T-helper 17 cell (primary cell): ENCODE measurements at places on chromosomes 16 and 17. TPM values are rescaled to one million over a fixed set of nuclear protein-coding genes. Genes with fewer than 3 reads are reported as not detected.

GRCh38 chr16:68384288-68385161, 63.8 kb downstream of the SMPD3 start:
- H3K4me1 ChIP-seq: peaks cover 20% of the 10 kb centered on the region
- no peaks in the 10 kb centered on the region for H3K27me3 ChIP-seq
- no peak overlapping the region for H3K4me3 ChIP-seq
- DNase-seq: no peak
- H3K36me3 ChIP-seq: no peaks in the 10 kb centered on the region

DNA sequence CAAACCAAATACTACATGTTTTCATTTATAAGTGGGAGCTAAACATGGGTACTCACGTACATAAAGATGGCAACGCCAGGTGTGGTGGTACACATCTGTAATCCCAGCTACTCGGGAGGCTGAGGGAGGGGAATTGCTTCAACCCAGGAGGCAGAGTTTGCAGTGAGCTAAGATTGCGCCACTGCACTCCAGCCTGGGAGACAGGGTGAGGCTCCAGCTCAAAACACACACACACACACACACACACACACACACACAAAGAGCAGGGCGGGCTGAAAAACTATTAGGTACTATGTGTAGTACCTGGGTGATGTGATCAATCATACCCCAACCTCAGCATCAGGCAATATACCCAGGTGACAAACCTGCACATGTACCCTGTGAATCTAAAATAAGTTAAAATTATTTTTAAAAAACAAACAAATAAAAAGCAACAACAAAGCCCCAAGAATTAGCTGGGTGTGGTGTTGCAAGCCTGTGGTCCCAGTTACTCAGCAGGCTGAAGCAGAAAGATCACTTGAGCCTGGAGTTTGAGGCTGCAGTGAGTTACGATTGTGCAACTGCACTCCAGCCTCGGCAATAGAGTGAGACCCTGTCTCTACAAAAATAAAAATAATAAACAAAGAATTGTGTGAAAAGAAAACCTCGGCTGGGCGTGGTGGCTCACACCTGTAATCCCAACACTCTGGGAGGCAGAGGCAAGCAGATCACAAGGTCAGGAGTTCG, 11.9 kb upstream of the FAAP100 start:
- H3K4me3 ChIP-seq: no peak overlapping the region
- H3K27me3 ChIP-seq: no peaks in the 10 kb centered on the region
- DNase-seq: no peak

Gene CCDC92B
- 0.13 TPM for total RNA-seq

- DNase-seq: no peak
- H3K27me3 ChIP-seq: peaks cover 6% of the 10 kb centered on the region
- H3K27ac ChIP-seq: no peak overlapping the region
- no peaks in the 10 kb centered on the region for H3K36me3 ChIP-seq
These were observed 12.1 kb downstream of the CDR2L start for GRCh38 chr17:74999523-74999922.

Gene FASN
- 126 TPM for total RNA-seq

GRCh38 chr16:71600822-71601221, 23.9 kb upstream of the TAT start:
- H3K4me1 ChIP-seq: no peaks in the 10 kb centered on the region
- no peaks in the 10 kb centered on the region for H3K36me3 ChIP-seq
- peaks cover 30% of the 10 kb centered on the region for H3K27me3 ChIP-seq
- H3K27ac ChIP-seq: no peak overlapping the region
- no peak overlapping the region for H3K4me3 ChIP-seq
- no peak for DNase-seq

- H3K27ac ChIP-seq: no peak overlapping the region
- no peak overlapping the region for H3K4me3 ChIP-seq
- peaks cover 11% of the 10 kb centered on the region for H3K36me3 ChIP-seq
- no peak for DNase-seq
- H3K4me1 ChIP-seq: peaks cover 7% of the 10 kb centered on the region
These were observed 40.2 kb downstream of the C17orf67 start for GRCh38 chr17:56793531-56793930.

- DNase-seq: no peak
- H3K4me3 ChIP-seq: no peak overlapping the region
- no peaks in the 10 kb centered on the region for H3K27me3 ChIP-seq
- peaks cover 34% of the 10 kb centered on the region for H3K4me1 ChIP-seq
- H3K36me3 ChIP-seq: peaks cover 2% of the 10 kb centered on the region
These were observed 129.9 kb downstream of the PITPNC1 start for GRCh38 chr17:67506966-67507365.

Gene NEK8
- total RNA-seq: 5.8 TPM

DNA sequence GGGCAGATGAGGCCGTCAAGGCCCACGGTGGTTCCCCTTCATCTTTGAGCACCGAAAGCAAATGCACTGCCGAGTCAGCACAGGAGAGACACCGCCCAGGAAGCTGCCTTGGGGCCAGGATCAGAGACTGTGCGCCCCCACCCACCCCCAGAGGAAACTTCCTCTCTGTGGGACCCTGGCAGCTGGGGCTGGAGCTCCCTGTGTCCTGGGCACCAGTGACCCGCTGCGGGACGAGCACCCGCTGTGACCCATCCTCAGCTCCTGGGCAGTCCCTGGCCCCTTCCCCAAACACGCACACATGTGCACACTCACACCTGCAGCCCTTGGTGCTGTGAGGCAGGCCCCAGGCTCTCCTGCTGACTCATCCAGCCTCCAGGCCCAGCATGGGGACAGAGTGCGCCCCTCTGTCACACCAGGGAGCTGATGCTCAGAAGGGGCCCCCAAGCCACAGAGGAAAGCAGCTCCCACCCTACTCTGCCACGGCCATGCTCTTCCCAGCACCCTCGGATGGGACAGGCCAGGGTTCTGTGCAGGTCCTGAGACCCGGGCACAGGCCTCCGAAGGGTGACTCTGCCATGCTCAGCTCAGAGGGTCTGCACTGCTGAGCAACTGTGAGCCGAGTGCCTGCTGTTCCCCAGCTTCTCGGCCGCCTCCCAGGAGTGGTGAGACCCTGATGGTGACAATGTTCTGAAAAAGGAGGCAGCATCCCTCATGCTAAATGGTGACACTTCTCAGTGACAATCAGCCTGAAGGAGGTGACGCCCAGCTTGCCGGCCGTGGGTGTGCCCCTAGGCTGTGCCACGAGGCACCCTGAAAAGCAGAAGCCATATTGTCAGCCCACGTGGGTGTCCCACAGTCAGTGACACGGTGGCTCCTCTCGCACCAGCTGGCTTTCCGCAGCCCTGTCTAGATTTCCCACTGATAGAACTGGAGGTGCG, 3.6 kb downstream of the PIEZO1 start:
- peaks cover 57% of the 10 kb centered on the region for H3K4me1 ChIP-seq
- peak overlapping the region; percentile 95 for H3K4me3 ChIP-seq
- peak; percentile 59 for DNase-seq
- peak overlapping the region; percentile 98 for H3K27ac ChIP-seq
- H3K27me3 ChIP-seq: no peaks in the 10 kb centered on the region

Gene KRT16
- not detected for total RNA-seq

Gene USH1G
- total RNA-seq: not detected

DNA sequence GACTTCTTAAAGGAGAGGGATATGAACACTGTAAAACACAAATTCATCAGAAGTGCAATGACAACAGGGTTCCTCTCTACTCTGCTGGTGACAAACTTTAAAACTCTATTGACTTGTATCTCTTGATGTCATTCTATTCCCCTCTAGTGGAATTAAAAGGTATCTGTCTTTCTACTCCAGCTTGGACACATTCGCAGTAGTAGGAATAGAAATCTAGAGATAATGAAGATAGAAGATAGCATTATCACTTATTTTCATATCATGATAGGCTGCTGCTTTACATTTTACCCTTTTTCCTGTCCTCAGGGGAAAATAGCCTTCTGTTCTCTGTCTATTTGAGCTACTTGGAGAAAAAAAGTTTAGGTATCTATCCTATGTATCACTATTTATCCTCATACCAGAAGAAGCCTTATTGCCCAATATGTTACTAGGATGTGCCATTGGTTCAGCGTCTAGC, 209.6 kb upstream of the CACNG5 start:
- H3K4me1 ChIP-seq: peaks cover 14% of the 10 kb centered on the region
- H3K36me3 ChIP-seq: no peaks in the 10 kb centered on the region
- no peak overlapping the region for H3K4me3 ChIP-seq
- H3K27ac ChIP-seq: no peak overlapping the region
- H3K27me3 ChIP-seq: no peaks in the 10 kb centered on the region

GRCh38 chr16:58502217-58502921, 2.4 kb downstream of the NDRG4 start:
- H3K36me3 ChIP-seq: no peaks in the 10 kb centered on the region
- DNase-seq: no peak
- H3K4me1 ChIP-seq: peaks cover 19% of the 10 kb centered on the region
- no peak overlapping the region for H3K4me3 ChIP-seq

Gene GGA2
- 117 TPM for total RNA-seq

- H3K27ac ChIP-seq: peak overlapping the region; percentile 95
- DNase-seq: no peak
- H3K36me3 ChIP-seq: peaks cover 17% of the 10 kb centered on the region
- H3K27me3 ChIP-seq: no peaks in the 10 kb centered on the region
- H3K4me1 ChIP-seq: peaks cover 56% of the 10 kb centered on the region
These were observed 22.4 kb downstream of the RBL2 start for GRCh38 chr16:53456625-53457024.

DNA sequence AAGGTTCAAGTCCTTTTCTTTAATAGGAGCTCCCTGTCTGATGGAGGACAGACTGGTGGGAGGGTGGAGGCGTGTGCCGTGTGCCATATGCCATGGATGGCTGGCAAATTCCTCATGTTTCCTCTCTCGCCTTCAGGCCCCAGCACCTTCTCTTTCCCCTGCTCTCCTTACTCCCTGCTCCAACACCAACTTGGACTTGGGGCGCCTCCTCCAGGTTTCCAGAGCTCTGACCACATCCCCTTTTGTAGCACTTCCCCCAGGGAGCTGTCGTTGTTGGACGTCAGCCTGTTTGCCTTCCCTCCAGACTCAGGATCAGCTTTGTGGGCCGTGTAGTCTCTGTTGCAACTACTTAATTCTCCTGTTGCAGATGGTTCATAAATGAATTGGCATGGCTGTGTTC, 30.7 kb downstream of the TMC7 start:
- no peaks in the 10 kb centered on the region for H3K36me3 ChIP-seq
- H3K27ac ChIP-seq: peak overlapping the region; percentile 41
- no peaks in the 10 kb centered on the region for H3K27me3 ChIP-seq
- no peak overlapping the region for H3K4me3 ChIP-seq
- no peak for DNase-seq

Gene LDHD
- total RNA-seq: 0.62 TPM

Gene CARD14
- not detected for total RNA-seq

GRCh38 chr16:66263973-66264310, 102.5 kb upstream of the CDH5 start:
- no peaks in the 10 kb centered on the region for H3K4me1 ChIP-seq
- H3K27ac ChIP-seq: no peak overlapping the region
- DNase-seq: no peak
- H3K27me3 ChIP-seq: peaks cover 68% of the 10 kb centered on the region

Gene WFDC1
- total RNA-seq: not detected

GRCh38 chr17:28960256-28961061, 9.1 kb upstream of the PHF12 start:
- H3K36me3 ChIP-seq: no peaks in the 10 kb centered on the region
- H3K27me3 ChIP-seq: peaks cover 27% of the 10 kb centered on the region
- H3K4me1 ChIP-seq: peaks cover 5% of the 10 kb centered on the region

DNA sequence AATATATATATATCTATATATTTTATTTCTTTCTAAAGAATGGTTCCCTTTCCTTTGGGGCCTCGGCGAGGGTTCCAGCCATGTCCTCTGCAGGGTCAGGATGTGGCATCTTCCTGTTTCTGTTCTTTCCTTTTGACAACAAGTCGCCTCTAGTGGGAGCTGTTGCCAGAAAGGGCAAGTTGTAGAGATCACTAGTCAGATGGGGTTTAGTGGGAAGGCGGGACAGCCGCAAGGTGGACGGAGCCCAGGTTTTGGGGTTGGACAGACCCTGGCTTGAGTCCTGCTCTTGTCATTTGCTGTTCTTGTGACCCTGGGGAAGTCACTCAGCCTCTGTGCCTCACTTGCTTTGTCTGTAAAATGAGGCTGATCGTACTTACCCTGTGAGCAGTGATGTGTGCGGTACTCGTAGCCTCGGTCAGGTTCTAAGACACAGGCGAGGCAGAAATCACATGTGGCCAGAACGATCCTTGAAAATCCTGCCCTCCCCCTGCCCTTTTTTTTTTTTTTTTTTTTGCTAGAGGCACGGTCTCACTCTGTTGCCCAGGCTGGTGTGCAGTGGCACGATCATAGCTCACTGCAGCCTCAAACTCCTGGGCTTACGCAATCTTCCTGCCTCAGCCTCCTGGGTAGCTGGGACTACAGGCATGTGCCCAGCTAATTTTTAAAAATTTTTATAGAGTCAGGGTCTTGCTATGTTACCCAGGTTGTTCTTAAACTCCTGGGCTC, 80.1 kb downstream of the ABCC6 start:
- H3K27ac ChIP-seq: no peak overlapping the region
- H3K27me3 ChIP-seq: no peaks in the 10 kb centered on the region
- peaks cover 3% of the 10 kb centered on the region for H3K36me3 ChIP-seq
- H3K4me1 ChIP-seq: peaks cover 2% of the 10 kb centered on the region
- no peak overlapping the region for H3K4me3 ChIP-seq

- no peak overlapping the region for H3K27ac ChIP-seq
- H3K27me3 ChIP-seq: peaks cover 13% of the 10 kb centered on the region
- no peak for DNase-seq
- H3K36me3 ChIP-seq: no peaks in the 10 kb centered on the region
These were observed 23.5 kb upstream of the NXPH3 start for GRCh38 chr17:49552070-49552751.

Gene CETP
- 2.3 TPM for total RNA-seq

Gene SLC52A1
- total RNA-seq: not detected

Gene ATP1B2
- 0.15 TPM for total RNA-seq

- H3K4me1 ChIP-seq: peaks cover 33% of the 10 kb centered on the region
- no peaks in the 10 kb centered on the region for H3K27me3 ChIP-seq
- H3K27ac ChIP-seq: peak overlapping the region; percentile 99
- peak; percentile 47 for DNase-seq
- peak overlapping the region; percentile 92 for H3K4me3 ChIP-seq
These were observed 29.9 kb upstream of the ARL4D start for GRCh38 chr17:43368740-43369506.

- peaks cover 4% of the 10 kb centered on the region for H3K4me1 ChIP-seq
- H3K27me3 ChIP-seq: peaks cover 9% of the 10 kb centered on the region
- H3K4me3 ChIP-seq: no peak overlapping the region
- DNase-seq: no peak
- H3K27ac ChIP-seq: no peak overlapping the region
These were observed 10.8 kb upstream of the SLC38A7 start for GRCh38 chr16:58695368-58695767.

Gene GPRC5C
- total RNA-seq: not detected

GRCh38 chr17:7137171-7137943, 22.7 kb upstream of the ASGR2 start:
- H3K36me3 ChIP-seq: no peaks in the 10 kb centered on the region
- H3K4me3 ChIP-seq: no peak overlapping the region
